ENCODE measurements at places on chromosomes 3 and 15. TPM values are rescaled to one million over a fixed set of nuclear protein-coding genes. Genes with fewer than 3 reads are reported as not detected.
A peak's percentile ranks its signal among the peaks of the same experiment; 100 is the strongest.

GRCh38 chr3:23650371-23651140 lies 155.2 kb upstream of the UBE2E1 start:
- no peak for DNase-seq

DNA sequence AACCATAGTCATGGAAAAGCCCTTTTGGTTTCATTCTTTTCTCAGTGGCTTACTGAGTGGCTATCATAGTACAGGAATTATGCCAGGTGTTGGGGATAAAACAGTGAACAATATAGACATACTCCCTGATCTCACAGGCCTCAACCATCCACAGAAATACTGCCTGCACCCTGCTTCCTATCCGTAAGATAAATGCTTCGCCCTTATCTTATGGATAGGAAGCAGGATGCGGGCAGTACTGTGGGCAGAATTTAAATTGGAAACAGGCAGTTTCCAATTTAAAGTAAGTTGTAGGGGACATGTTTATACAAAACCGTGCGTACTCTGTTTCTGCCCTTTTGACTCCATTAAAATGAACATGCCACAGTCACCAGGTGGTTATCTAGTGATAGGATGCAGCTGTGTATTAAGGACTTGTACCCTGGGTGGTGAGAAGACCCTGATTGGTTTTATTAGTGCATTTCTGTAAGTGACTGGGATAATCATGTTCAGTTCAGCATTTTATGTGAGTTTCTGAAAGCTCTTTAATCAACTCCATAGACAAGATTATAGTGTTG lies 141.8 kb upstream of the BHLHE40 start:
- no peak for DNase-seq

GRCh38 chr3:24199300-24199699 lies 254.2 kb downstream of the NR1D2 start:
- DNase-seq = no peak

Gene AP4E1
- 12.3 TPM for polyA plus RNA-seq

GRCh38 chr3:189954733-189955665 lies 165.7 kb downstream of the P3H2 start:
- no peak for DNase-seq

GRCh38 chr15:91222052-91222451 lies 122.0 kb downstream of the SV2B start:
- no peak for DNase-seq

DNA sequence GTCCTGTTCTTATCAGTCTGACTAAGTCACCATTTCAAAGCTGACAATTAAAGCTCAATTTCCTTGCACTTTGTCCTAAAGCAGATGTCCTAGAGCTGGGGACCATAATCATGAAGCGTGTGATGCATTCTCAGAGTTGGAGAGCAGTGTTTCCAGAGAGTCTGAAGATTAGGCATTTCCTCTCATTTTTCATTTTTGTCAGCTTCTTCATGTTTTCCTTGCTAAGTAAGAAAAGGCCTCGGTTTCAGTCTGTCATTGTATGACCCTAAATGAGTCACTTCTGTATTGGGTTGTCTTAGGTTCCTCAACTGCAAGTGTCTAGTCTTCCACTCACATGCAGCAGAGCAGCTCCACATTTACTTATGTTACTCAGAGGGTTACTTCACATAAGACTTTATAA lies 257.2 kb upstream of the TPRG1 start:
- DNase-seq = no peak

- DNase-seq = peak; percentile 45
Observed at GRCh38 chr15:77753281-77753873, 120.7 kb upstream of the LINGO1 start.

Gene RBP2
- polyA plus RNA-seq = 0.75 TPM

GRCh38 chr15:36152936-36153335 lies 426.5 kb upstream of the CDIN1 start:
- DNase-seq = no peak

- DNase-seq = no peak
Observed at GRCh38 chr3:13549623-13550422, 898 bp downstream of the FBLN2 start.

- DNase-seq = no peak
Observed at GRCh38 chr3:125107861-125108567, 52.2 kb upstream of the HEG1 start.

Gene ILDR1
- polyA plus RNA-seq = 7.4 TPM

DNA sequence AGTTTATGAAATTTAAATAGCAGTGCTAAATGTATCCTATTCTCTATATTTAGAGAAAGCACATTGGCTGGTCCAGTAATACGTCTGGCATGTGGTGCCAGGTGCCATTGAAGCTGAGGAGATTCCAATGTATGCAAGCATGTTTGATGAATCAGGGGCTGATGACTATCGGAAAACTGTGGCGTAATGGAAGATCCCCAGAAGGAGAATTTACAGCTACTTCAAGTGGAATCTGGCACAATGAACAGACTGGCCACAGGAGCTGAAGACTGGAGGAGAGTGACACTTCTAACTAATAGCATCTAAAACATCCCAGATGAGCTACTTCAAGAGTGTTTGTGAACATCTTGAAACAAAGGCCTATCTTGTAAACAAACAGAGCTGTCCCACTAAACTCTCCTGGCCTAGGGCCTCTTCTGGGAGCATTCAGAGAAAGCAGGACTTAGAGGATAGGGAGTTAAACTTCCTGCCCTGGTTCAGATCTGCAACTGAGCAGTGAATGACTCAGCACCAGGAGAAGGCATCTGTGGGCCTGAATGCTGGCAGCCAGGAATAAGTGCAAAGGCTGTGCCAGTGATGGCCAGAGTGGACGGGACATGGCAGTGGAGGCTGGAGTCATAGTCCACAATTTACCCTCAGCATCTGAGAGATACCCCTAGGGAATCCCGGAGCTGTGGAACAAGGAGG lies 15.2 kb upstream of the ACTC1 start:
- DNase-seq = no peak

DNA sequence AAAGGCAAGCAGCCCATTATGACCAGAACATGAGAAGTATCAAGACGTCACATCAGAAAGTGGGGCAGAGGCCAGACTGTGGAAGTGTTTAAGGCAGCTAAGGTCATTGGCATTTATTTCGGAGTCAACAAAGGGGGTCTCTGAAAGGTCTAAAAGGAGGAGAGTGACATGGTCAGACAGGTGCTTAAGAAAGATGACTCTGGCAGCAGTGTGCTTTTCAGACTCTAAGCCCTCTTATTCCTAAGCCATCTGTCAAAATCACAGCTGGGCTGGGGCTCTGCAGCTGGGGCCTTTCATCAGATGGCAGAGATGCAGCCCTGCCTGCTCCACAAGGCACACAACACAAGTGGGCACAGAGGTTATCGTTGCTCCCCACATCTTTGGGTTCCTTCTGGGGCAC lies 14.0 kb downstream of the FBXL22 start:
- DNase-seq = no peak

GRCh38 chr15:83871808-83872559 lies 218.1 kb downstream of the ADAMTSL3 start:
- no peak for DNase-seq

- DNase-seq = no peak
Observed at GRCh38 chr3:168545591-168545990, 449.9 kb upstream of the GOLIM4 start.

DNA sequence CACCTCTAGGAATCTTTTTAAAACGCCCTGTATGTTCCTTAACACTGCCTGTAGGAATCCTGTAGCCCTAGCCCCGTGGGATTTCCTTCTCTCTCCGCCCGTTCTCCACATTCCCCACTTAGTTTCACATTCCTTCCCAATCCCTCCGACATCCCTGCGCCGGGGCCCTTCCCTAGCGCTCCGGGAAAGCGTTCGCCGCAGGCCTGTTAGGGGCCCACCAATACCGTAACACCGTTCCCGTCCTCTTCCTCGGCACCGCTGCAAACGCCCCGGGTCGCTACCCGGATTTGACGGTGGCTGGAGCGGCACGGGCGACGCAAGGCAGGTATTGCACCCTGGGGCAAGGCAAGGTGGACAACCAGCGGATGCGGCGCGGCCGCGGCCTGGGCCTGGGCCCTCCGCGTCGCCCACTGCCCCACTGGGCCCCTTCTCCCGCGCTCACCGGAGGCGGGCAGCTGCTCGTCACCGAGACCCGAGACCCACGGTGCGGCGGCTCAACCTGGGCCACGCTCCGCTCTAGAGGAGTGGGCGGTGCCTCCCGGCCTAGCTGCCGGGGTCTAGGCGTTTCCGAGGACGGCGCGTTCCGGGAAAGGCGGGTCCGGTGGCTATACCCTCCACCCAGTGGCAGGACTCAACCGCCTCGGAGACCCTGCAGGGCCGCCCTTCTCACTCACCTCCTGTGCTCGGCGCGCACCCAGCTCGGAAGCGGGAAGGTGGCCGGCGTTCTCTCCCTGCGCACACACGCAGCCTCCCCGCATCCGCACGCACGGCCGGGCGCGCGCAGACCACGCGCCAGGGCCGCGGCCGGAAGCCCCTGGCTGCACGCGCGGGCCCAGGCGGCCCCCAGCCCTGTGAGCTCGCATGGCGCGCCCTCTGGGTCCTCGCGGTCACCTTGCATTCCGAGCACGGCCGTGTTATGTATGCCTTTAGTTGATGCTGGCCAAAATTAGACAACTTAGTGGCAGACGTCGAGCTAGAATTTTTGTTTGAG lies at the start of gene B3GALNT1:
Gene B3GALNT1, minus strand, starts transcription at position 789 of the 991 bp plus-strand sequence. CDS start 18,595 bp downstream, outside the sequence.
- DNase-seq = peak; percentile 60

GRCh38 chr3:113825090-113825489 lies 13.5 kb upstream of the GRAMD1C start:
- DNase-seq = no peak

Gene CFAP100
- 1.7 TPM for polyA plus RNA-seq

DNA sequence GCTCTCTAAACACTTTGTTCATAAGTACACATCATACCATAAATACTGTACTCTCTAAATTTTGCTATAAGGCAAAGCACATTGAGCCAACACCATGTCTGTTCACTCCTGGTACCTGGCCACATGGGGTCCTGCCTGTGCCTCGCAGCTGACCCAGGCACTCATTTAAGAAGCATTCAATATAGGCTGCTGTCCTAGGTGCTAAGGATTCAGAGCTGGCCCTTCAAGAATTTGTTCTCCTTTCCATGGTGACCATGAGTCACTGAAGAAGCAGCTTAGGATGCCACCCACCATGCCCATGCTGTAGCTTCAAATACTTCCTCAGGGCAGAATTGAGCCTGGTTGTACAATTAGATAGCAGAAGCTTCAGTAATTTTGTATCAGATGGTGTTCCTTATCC lies 119.2 kb upstream of the ZBED2 start:
- no peak for DNase-seq

GRCh38 chr3:62035402-62036057 lies 337.8 kb downstream of the FEZF2 start:
- no peak for DNase-seq

Gene SLC24A5
- 2.0 TPM for polyA plus RNA-seq

DNA sequence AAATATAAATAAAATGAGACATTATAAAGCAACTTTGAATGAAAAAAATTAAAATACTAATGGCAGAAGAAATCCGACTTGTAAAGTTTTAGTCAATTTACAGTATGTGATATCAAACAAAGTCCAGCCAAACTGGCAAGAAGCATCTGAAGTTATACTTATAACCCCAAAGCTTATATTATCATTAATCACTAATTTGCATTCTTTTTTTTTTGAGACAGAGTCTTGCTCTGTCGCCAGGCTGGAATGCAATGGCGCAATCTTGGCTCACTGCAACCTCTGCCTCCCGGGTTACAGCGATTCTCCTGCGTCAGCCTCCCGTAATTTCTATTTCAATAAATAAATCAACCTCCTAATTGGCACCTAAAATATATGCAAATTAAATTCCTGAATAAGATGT lies 80.1 kb downstream of the AQR start:
- DNase-seq = no peak

DNA sequence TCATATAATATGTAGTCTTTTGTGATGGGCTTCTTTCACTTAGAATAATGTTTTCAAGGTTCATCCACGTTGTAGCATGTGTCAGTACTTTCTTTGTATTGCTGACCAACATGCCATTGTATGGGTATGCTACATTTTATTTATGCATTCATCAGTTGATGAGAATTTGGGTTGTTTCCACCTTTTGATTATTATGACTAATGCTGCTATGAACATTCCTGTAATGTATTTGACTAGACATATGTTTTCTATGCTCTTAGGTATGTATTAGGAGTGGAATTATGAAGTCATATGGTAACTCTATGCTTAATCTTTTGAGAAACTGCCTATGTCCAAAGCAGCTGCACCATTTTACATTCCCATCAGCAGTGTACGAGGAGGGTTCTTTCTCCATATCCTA lies 3.2 kb upstream of the PODXL2 start:
- no peak for DNase-seq

- DNase-seq = no peak
Observed at GRCh38 chr3:52277972-52278509, 408 bp downstream of the WDR82 start.

GRCh38 chr3:105745046-105745445 lies 123.8 kb downstream of the CBLB start:
- DNase-seq = no peak

Gene ACTRT3
- polyA plus RNA-seq = 4.2 TPM

GRCh38 chr15:67812241-67812644 lies 13.1 kb upstream of the SKOR1 start:
- DNase-seq = no peak

GRCh38 chr15:76787273-76787672 lies 117.9 kb downstream of the SCAPER start:
- DNase-seq = no peak

Gene CCDC50
- polyA plus RNA-seq = 79.5 TPM

GRCh38 chr3:69605867-69606266 lies 133.4 kb upstream of the MITF start:
- DNase-seq = no peak

DNA sequence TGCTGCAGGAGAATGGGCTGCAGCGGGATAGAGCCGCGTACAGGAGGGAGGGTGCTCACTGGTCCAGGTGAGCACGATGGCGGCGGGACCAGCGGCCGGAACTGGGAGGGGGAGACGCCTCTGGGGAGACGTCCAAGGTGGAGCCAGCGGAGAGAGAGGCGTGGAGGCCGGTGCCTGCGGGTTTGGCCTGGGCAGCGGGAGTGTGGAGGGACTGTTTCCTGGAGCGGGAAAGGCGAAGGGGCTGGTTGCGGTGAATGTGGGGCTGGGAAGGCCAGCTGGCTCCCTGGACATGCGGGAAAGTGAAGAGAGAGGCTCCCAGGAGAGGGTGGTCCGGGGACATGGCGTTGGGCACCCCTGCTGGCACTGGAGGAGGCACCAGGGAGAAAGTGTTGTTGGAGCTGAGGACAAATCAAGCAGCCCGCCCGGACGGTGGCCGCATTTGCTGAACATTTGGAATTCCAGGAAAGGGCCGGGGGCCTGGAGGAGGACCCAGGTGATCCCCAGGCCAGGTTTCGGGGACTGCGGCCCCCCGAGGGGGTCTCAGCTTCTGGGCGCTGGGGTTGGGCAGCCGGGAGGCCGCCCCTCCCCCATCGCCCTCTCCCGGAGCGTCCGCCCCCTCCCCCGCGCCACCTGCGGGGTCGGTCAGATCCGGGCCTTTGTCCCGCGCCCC lies 34.3 kb downstream of the DNAJB8 start:
- no peak for DNase-seq

Gene ABHD10
- polyA plus RNA-seq = 57.9 TPM
